MV-4-11 (cell line): ENCODE measurements at places on chromosomes 16 and 17.

DNA sequence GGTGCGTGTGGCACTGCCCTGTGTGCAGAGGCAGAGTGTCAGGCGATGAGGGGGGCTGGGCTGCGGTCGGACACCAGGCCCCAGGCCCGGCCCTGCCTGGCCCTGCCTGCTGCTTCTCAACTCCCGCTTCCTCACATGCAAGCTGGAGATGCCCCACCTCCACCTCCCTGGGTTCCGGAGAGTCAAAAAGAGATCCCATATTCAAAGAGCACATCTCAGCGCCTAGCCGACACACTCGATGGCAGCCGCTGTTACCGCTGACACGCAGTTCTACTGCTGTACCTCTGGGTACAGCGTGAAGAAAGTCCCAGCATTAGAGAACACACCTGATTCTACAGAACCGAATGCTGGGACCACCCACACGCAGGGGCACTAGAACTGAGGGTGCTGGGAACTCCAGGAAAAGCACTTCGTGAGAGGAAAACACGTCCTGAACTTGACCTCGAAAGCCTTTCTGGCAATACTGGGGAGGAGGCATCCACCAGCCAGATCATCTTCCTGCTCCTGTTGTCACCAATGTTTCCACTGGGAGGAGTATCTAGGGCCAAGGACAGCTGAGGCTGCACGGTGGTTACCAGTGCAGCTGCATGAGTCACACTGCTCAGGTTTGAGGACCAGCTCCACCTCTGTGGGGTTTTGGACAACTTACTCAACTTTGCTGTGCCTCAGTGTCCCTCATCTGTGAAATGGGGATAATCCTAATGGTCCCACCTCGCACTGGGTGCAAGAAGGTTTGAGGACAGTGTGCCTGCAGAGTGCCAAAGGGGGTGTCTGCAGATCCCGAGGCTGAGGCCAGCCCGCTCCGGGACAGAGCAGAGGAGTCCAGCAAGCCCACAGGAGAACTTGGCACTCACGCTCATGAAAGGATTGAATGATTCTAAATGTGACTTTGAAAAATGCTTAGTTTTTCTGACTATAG lies 100.4 kb upstream of the DNAH17 start:
- DNase-seq = no peak

DNA sequence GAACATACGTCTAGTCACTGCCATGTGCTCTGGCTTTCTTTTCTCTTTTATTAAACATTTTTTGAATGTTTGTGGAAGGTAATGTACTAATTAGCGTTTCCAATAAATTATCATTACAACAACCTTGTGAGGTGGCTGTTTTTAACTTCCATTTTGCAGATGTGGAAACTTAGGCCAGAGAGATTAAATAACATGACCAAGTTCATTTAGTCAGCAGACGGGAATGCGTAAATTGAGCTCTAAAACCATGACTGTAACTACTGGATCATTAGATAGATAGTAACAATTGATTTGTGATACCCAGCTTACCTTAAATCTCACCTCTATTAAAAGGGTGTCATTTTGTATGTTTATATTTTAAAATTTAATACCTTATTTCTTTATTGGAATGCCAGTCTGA lies 49.4 kb downstream of the RABEP1 start:
- DNase-seq = no peak

DNA sequence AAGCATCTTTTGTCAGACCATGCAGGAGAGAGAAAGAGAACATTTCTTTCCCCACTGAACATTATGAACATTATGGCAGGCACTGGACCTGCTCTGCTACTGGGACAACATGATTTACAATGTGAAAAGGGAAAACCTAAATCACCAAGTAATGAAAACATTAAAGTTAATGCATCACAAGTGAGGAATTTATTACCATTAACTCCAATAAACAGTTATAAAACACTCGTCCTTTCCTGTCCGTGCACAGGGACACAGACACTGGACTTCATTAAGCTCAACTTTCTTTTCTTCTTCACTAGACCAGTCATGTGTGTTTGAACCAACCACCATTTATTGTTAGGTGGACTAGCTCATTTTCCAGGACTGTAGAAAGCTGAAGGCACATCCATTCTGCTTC lies 95.4 kb downstream of the SNX11 start:
- no peak for DNase-seq

DNA sequence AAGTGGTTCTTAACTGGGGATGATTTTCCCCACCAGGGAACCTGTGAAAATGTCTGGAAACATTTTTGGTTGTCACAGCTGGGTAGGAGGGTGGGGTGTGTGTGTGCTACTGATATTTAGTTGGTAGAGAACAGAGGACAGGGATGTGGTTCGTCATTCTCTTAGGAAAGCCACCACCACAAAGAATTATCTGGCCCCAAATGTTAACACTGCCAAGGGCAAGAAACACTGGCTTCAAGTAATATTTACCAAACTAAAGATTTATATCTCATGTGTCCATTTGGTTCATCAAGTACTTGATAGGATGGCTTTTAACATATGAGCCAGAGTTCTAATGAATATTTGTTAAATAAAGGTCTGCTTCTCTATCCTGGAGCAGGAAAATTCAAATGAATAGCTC lies 19.5 kb downstream of the MPHOSPH6 start:
- DNase-seq = no peak
